ENCODE measurements at places on chromosomes 1 and 21. TPM values are rescaled to one million over a fixed set of nuclear protein-coding genes. Genes with fewer than 3 reads are reported as not detected.

- H3K27me3 ChIP-seq, result no peaks in the 10 kb centered on the region
- no peak overlapping the region for H3K27ac ChIP-seq
- no peak overlapping the region for H3K4me3 ChIP-seq
- peaks cover 11% of the 10 kb centered on the region for H3K4me1 ChIP-seq
Measured at GRCh38 chr1:64497088-64497883, 27.4 kb downstream of the CACHD1 start.

GRCh38 chr1:154221278-154222001 is 685 bp downstream of the UBAP2L start:
- H3K27ac ChIP-seq, result peak overlapping the region; percentile 98
- H3K36me3 ChIP-seq, result peaks cover 20% of the 10 kb centered on the region
- no peaks in the 10 kb centered on the region for H3K27me3 ChIP-seq
- peaks cover 39% of the 10 kb centered on the region for H3K4me1 ChIP-seq
- H3K4me3 ChIP-seq, result peak overlapping the region; percentile 99

GRCh38 chr1:204408074-204408507 is 3.5 kb downstream of the PPP1R15B start:
- no peaks in the 10 kb centered on the region for H3K27me3 ChIP-seq
- H3K36me3 ChIP-seq, result peaks cover 50% of the 10 kb centered on the region
- peak overlapping the region; percentile 99 for H3K4me3 ChIP-seq
- peak; percentile 74 for DNase-seq
- H3K27ac ChIP-seq, result no peak overlapping the region

DNA sequence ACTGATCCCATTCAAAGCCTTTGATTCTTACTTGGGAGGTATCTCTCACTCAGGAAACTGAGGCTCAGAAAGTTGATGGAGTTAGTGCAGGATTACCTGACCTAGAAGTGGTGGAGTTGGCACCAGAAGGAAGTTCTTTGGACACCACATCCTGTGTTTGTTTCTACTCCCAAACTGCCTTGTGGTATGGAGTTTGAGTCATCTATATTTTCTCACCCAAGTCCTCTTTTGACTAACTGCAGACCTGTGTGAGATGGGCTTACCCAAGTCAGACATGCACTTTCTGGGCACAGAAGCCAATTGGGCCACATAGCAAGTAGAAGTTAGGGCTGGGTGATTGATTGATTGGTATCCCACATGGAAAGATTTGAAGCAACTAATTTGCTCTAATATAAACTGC is 36.1 kb downstream of the FGGY start:
- H3K36me3 ChIP-seq, result no peaks in the 10 kb centered on the region
- no peak overlapping the region for H3K4me3 ChIP-seq
- no peak overlapping the region for H3K27ac ChIP-seq
- H3K4me1 ChIP-seq, result peaks cover 8% of the 10 kb centered on the region

- H3K27me3 ChIP-seq, result no peaks in the 10 kb centered on the region
- no peak overlapping the region for H3K4me3 ChIP-seq
- no peak for DNase-seq
- H3K27ac ChIP-seq, result no peak overlapping the region
Measured at GRCh38 chr1:22450351-22451021, 1.2 kb upstream of the ZBTB40 start.

Gene MMP23B
- total RNA-seq, result not detected

DNA sequence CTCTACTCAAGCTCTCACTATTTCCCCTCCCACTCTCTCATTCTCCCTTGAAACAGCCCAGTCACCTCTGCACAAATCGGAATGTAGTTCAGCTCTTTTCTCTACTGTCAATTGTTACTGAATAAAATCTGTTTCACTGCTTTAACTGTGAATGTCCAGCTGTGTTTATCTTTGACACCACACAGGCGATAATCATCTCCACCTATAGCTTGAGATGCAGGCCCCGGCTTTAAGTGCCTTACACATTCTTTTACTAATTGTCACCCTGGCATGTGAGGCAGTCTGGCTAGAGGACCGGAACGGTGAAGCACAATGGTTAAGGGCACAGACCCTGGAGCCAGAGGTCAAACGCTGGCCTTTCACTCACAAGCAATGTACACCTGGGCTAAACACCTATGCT is 122.8 kb upstream of the C8B start:
- no peak overlapping the region for H3K4me3 ChIP-seq
- no peak for DNase-seq
- H3K27ac ChIP-seq, result no peak overlapping the region
- 0 out of 2 replicates have a peak, but pooled peaks cover 4% of the 10 kb centered on the region for H3K4me1 ChIP-seq
- H3K36me3 ChIP-seq, result no peaks in the 10 kb centered on the region

Gene SLC44A5
- not detected for total RNA-seq

Gene C1orf167
- not detected for total RNA-seq

DNA sequence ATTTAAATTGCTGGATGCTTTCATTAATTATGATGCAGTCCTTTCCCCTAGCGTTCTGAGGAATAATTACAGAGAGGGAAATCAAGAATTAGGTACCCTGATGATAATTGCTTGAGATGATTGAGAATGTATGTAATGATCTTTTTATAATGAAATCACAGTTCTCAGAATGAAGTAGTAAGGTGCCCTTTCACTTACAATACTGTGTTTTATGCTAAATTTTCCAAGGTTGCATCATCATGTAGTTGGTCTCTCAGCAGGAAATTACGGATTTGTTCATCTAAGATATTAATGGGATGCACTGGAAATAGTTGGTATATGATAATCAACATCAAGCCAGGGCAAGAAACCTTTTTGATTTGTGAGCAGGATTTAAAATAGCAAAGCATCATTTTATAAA is 34.1 kb downstream of the AGT start:
- no peak for DNase-seq
- peaks cover 21% of the 10 kb centered on the region for H3K36me3 ChIP-seq
- peaks cover 20% of the 10 kb centered on the region for H3K4me1 ChIP-seq
- no peak overlapping the region for H3K27ac ChIP-seq
- H3K4me3 ChIP-seq, result no peak overlapping the region

GRCh38 chr1:28154078-28154594 is 22.4 kb downstream of the PTAFR start:
- H3K4me1 ChIP-seq, result peaks cover 5% of the 10 kb centered on the region
- H3K4me3 ChIP-seq, result no peak overlapping the region
- DNase-seq, result no peak
- no peaks in the 10 kb centered on the region for H3K36me3 ChIP-seq

DNA sequence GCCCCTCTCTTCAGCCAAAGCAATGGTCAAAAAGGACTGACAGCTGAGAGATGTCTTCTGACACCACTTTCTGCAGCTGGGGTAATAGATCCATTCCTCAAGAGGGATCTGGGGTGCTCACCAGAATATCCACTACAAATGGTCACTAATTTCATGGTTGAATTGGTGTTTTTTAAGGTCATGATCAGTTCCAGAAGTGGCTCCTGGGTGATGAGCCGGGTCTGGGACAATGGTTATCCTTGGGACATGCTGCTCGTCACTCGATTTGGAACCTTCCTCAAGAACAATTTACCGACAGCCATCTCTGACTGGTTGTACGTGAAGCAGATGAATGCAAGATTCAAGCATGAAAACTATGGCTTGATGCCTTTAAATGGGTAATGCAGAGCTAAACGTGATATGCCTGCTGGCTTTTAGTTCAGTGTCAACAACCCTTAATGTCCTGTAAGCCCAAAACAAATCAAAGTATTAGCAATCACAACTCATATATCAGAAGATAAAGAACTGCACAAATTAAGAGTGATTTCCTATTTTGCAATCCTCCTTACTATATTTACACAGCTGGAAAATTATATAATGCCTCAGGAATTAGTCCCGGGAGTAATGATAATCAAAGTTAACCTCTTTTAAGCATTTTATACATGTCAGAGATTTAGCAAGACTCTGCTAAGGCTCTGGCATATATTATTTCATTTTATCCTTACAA is 20.1 kb downstream of the FMO3 start:
- H3K4me3 ChIP-seq, result no peak overlapping the region
- DNase-seq, result peak; percentile 7
- H3K27me3 ChIP-seq, result peaks cover 13% of the 10 kb centered on the region
- no peak overlapping the region for H3K27ac ChIP-seq
- H3K4me1 ChIP-seq, result no peaks in the 10 kb centered on the region
- no peaks in the 10 kb centered on the region for H3K36me3 ChIP-seq

GRCh38 chr1:111496398-111496797 is 7.0 kb downstream of the ADORA3 start:
- H3K27ac ChIP-seq, result no peak overlapping the region
- no peak for DNase-seq
- H3K27me3 ChIP-seq, result peaks cover 15% of the 10 kb centered on the region
- H3K4me3 ChIP-seq, result no peak overlapping the region
- no peaks in the 10 kb centered on the region for H3K4me1 ChIP-seq

Gene NHLH1
- not detected for total RNA-seq

DNA sequence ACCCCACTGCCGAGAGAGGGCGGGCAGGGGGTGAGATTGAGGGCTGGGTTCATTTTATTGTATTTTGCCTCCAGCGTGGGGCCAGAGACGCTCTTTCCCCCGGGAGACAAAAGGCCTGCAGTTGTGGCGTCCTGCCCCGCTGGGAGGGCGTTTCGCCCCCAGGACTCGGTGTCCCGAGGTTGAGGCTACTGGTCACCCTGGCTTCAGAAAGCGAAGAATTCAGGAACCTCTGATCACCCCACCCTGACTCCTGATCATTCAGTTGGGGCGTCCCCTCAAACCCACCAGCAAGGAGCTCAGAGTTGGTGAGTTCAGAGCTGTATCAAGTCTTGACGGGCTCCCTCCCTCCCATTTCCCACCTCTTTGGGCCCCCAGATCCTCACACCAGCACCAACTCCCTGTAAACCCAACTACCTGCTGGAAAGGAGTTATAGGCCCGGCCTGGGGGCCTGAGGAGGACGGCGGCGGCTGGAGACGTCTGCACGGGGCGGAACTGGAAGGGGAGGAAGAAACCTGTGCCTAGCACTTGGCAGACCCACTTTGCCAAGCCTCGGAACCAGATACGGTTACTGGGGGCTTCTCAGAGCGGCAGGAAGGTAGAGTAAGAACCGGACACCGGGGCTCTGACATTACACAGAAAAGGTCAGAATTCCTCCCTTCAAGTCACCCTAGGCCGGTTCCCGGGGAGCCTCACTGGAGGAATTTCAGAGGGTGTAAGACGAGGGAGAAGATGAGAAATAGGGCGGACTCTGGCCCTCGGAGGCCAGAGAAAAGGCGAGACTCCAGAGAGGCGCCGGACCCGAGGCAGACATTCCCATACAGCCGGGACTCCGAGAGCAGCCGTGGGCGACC is 761 bp upstream of the PAX7 start:
- H3K27ac ChIP-seq, result no peak overlapping the region
- no peak overlapping the region for H3K4me3 ChIP-seq
- H3K36me3 ChIP-seq, result no peaks in the 10 kb centered on the region
- no peaks in the 10 kb centered on the region for H3K4me1 ChIP-seq
- peaks cover 73% of the 10 kb centered on the region for H3K27me3 ChIP-seq

Gene SMCP
- not detected for total RNA-seq

- no peak overlapping the region for H3K4me3 ChIP-seq
- no peaks in the 10 kb centered on the region for H3K27me3 ChIP-seq
- no peak for DNase-seq
Measured at GRCh38 chr1:53621144-53621543, 117.8 kb downstream of the GLIS1 start.

GRCh38 chr1:53695116-53695515 is 43.8 kb downstream of the GLIS1 start:
- DNase-seq, result no peak
- no peak overlapping the region for H3K27ac ChIP-seq
- H3K27me3 ChIP-seq, result no peaks in the 10 kb centered on the region
- H3K4me3 ChIP-seq, result no peak overlapping the region
- H3K36me3 ChIP-seq, result no peaks in the 10 kb centered on the region

- no peaks in the 10 kb centered on the region for H3K27me3 ChIP-seq
- no peaks in the 10 kb centered on the region for H3K36me3 ChIP-seq
- peak; percentile 11 for DNase-seq
- no peak overlapping the region for H3K27ac ChIP-seq
Measured at GRCh38 chr1:32525053-32525452, 14.2 kb upstream of the ZBTB8A start.

- DNase-seq, result no peak
- H3K4me1 ChIP-seq, result 0 out of 2 replicates have a peak, but pooled peaks cover 14% of the 10 kb centered on the region
Measured at GRCh38 chr1:179973198-179974110, 18.8 kb downstream of the CEP350 start.

GRCh38 chr1:161195171-161195570 is 3.7 kb downstream of the ADAMTS4 start:
- H3K36me3 ChIP-seq, result peaks cover 11% of the 10 kb centered on the region
- no peak for DNase-seq
- peaks cover 28% of the 10 kb centered on the region for H3K4me1 ChIP-seq
- H3K27me3 ChIP-seq, result no peaks in the 10 kb centered on the region

GRCh38 chr1:29933067-29933466 is 696.7 kb downstream of the PTPRU start:
- H3K27me3 ChIP-seq, result no peaks in the 10 kb centered on the region
- H3K36me3 ChIP-seq, result no peaks in the 10 kb centered on the region
- no peaks in the 10 kb centered on the region for H3K4me1 ChIP-seq
- peak; percentile 13 for DNase-seq
- no peak overlapping the region for H3K27ac ChIP-seq
- H3K4me3 ChIP-seq, result no peak overlapping the region

GRCh38 chr1:30507016-30507312 is 216.4 kb downstream of the MATN1 start:
- H3K36me3 ChIP-seq, result no peaks in the 10 kb centered on the region
- peaks cover 6% of the 10 kb centered on the region for H3K4me1 ChIP-seq
- peaks cover 22% of the 10 kb centered on the region for H3K27me3 ChIP-seq
- H3K4me3 ChIP-seq, result no peak overlapping the region
- no peak for DNase-seq

Gene HPDL
- 3.7 TPM for total RNA-seq

DNA sequence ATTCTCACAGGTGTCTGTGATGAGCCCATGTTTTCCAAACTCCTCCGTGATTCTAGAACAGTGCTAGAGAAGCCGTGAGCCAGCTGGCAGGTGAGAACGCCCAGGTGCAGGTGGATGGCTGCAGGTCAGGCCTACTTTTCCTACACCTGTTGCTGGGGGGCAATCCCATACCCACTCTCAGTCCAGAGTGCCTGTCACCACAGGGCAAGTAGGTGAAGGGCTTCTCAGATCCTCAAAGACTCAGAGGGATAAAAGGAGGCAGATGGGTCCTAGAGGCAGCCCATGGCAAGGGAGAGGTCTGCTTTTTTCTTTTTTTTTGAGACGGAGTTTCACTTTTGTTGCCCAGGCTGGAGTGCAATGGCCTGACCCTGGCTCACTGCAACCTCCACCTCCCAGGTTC is 50.7 kb upstream of the H6PD start:
- peaks cover 15% of the 10 kb centered on the region for H3K4me1 ChIP-seq
- H3K4me3 ChIP-seq, result peak overlapping the region; percentile 99
- DNase-seq, result peak; percentile 43
- H3K27me3 ChIP-seq, result no peaks in the 10 kb centered on the region
- no peak overlapping the region for H3K27ac ChIP-seq

Gene GREM2
- total RNA-seq, result 47.8 TPM

Gene SHCBP1L
- total RNA-seq, result not detected

GRCh38 chr1:101025283-101025656 is 314 bp downstream of the DPH5 start:
- H3K27me3 ChIP-seq, result no peaks in the 10 kb centered on the region
- peaks cover 6% of the 10 kb centered on the region for H3K36me3 ChIP-seq
- peak overlapping the region; percentile 82 for H3K4me3 ChIP-seq
- H3K4me1 ChIP-seq, result peaks cover 27% of the 10 kb centered on the region
- peak overlapping the region; percentile 80 for H3K27ac ChIP-seq
- peak; percentile 51 for DNase-seq

All from GM23248 (cell line).